Right cardiac atrium (tissue), 5 donors: ENCODE measurements at places on chromosomes 6 and 20. TPM values are rescaled to one million over a fixed set of nuclear protein-coding genes. Genes with fewer than 3 reads are reported as not detected.

GRCh38 chr20:41406353-41406752, 39.7 kb upstream of the EMILIN3 start:
- no peak for DNase-seq

GRCh38 chr6:52557389-52558265, 19.2 kb downstream of the TRAM2 start:
- DNase-seq: no peak

GRCh38 chr6:80211286-80211685, 104.8 kb downstream of the BCKDHB start:
- no peak for DNase-seq

The TGM6 gene
- not detected for polyA plus RNA-seq

GRCh38 chr6:142302421-142303175, 791 bp downstream of the ADGRG6 start:
- DNase-seq: no peak

DNA sequence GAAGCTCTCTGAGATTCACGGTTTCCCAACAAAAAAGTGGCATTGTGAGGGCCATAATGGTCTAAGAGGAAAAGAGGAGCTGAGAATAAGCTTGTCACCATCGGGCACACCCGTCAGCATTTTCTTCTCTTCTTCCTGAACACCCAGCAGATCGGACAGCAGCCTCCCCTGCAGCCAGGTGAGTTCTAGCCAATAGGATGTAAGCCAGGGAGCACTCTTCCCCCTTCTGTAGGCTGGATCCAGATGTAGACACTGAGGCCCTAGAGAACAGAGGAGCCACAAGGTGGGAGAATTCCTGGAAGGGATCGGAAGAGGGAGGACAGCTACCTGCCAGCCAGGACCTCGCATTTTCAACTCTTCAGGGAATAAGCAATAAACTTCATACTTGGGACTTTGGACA, 228.0 kb downstream of the SYNDIG1 start:
- DNase-seq: no peak

The EDN3 gene
- polyA plus RNA-seq: not detected

The CLIC5 gene
- 60.5 TPM for polyA plus RNA-seq

The PBOV1 gene
- not detected for polyA plus RNA-seq

DNA sequence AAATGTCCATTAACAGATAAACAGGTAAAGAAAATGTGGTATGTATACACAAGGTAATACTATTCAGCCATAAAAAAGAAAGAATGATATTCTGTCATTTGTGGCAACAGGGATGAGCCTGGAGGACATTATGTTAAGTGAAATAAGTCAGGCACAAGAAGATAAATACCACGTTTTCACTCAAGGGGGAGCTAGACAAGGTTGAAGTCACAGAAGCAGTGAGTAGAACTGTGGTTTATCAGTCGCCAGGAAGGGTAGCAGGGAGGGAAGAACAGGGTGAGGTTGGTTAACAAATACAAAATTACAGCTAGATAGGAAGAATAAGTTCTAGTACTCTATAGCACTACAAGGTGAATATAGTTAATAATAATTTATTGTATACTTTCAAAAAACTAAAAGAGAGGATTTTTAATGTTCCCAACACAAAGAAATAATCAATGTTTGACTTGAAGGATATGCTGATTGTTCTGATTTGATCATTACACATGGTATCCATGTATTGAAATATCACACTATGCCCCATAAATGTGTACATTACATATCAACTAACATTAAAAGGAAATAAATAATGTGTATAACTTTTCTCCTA, 21.1 kb downstream of the RTN4IP1 start:
- no peak for DNase-seq

The PXT1 gene
- 0.09 TPM for polyA plus RNA-seq

The SIM1 gene
- polyA plus RNA-seq: not detected

The KHDC1L gene
- polyA plus RNA-seq: not detected

The SOX18 gene
- 26.8 TPM for polyA plus RNA-seq

DNA sequence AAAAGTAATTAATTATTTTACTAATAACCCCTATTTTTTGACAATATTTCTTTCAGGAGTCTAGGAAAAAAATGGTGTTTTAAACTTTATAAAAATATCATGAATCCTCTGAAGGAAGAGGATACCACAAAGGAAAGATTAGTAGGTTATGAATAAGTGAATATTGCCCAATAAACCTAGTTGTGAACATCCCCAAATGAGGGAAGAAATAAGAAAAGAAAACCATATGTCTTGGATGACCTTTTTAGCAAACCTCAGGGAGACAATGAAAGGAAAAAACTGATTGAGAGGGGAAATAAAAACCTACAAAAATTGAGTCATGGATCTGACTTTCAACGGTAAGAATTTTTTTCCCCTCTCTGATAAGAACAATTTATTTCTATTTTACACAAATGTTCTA, 34.4 kb downstream of the TENT5A start:
- no peak for DNase-seq

- peak; percentile 32 for DNase-seq
Measured at GRCh38 chr20:63394920-63395455, 33.8 kb upstream of the CHRNA4 start.

The SLC22A7 gene
- not detected for polyA plus RNA-seq

DNA sequence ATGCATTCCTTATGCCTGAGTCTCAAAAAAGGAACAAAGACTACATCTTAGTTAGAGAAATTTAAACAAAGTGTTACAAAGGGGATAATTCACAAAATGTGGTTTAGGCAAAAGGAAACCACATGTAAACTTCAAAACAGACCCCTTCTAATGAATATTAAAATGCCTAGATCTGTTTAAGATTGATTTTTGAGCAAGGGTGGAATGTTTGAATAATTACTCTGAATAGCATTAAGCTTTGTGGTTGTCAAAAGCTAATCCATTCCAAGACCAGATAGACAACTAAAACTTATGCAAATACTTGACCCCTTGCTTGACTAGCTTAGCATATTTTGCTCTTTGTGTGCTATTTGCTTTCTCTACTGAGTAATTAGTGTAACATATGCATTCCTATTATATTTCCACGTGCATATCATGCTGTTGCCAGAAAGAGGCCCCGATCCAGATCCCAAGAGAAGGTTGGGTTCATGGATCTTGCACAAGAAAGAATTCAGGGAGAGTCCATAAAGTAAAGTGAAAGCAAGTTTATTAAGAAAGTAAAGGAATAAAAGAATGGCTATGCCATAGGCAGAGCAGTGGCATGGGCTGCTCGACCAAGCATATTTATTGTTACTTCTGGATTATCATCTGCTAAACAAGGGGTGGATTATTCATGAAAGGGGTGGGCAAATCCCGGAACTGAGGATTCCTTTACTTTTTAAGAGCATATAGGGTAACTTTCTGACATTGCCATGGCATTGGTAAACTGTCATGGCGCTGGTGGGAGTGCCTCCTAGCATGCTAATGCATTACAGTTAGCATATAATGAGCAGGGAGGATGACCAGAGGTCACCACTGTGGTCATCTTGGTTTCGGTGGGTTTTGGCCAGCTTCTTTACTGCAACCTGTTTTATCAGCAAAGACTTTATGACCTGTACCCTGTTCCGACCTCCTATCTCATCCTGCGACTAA, 1193.4 kb upstream of the EYS start:
- no peak for DNase-seq

The EYS gene
- 0.02 TPM for polyA plus RNA-seq

GRCh38 chr20:51702556-51702955, 65.6 kb downstream of the ATP9A start:
- no peak for DNase-seq

GRCh38 chr6:27374824-27375612, 13.5 kb upstream of the ZNF391 start:
- DNase-seq: peak; percentile 92

GRCh38 chr6:70379473-70380013, 33.8 kb upstream of the FAM135A start:
- no peak for DNase-seq

- no peak for DNase-seq
Measured at GRCh38 chr6:47630587-47630986, 67.8 kb upstream of the ADGRF4 start.

DNA sequence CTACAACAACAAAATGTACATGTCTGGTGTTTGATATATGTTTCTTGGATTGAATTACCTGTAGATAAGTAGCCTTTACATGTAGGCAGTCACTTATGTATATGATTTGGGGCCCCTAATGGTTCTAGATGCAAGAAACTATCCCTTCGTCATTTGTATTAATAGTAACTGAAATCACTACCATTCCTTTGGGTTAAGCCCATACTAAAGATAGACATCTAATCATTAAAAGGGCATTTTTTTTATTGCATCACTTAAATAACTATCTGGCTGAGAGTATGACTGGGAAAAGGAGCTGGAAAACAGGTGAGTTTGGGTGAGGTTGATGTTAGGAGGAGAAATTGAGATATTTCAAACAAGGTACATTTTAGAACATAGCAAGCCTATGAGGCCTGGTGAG, 213.5 kb upstream of the PLN start:
- DNase-seq: no peak

DNA sequence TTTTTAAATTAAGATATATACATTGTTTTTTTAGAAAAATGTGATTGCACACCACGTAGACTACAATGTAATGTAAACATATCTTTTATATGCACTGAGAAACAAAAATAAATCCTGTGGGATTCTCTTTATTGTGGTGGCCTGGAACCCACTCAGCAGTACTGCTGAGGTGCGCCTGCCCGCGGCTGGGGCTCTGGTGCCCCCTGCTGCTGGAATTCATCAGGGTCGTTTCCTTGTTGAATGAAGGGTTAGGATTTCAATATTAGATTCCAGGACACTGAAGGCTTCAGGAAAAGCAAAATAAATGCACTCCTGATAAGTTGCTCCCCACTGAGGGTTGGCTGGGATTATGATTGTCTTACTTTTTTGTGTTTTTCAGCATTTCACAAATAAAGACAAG, 175.8 kb upstream of the GGTLC1 start:
- no peak for DNase-seq

DNA sequence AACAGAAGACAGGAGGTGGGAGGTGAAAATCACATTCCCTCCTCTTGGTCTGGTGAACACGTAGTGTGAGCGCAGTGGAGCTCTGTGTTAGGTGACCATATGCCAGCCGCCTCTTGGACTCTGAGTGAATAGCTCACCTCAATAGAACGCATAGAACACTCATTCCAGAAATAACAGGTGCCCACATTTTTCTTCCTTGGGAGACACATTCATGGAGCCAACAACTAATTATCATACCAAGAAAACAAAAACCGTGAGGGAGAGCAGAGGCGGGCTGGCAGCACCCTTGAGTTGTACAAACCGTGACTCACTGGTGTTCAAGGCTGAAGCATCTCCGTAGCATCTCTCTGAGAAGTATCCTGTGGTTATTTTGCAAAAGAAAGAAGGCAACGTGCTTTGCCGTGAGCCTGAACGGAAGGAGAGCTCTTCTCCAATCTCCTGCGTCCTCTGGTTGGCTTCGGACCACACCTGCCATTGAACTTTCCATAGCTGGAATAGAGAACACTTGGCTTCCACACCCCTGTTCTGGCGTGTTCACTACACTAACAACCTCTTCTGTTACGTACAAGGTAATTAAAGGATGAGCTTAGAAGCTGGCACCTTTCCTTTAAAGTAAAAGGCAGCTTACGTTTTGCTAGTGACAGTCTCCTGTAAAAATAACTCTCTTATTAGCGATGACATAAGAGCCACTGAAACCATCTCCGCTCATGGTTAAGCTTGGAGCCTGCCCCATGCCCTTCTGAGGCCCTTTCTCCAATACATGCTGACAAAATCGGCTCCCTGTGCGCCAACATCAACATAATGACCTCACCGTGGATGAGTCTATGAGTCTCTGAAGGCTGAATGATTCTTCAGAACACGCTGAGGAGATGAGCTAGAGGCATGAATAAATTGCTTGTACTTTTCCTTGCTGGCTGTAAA, 30.2 kb upstream of the SGK1 start:
- DNase-seq: no peak

DNA sequence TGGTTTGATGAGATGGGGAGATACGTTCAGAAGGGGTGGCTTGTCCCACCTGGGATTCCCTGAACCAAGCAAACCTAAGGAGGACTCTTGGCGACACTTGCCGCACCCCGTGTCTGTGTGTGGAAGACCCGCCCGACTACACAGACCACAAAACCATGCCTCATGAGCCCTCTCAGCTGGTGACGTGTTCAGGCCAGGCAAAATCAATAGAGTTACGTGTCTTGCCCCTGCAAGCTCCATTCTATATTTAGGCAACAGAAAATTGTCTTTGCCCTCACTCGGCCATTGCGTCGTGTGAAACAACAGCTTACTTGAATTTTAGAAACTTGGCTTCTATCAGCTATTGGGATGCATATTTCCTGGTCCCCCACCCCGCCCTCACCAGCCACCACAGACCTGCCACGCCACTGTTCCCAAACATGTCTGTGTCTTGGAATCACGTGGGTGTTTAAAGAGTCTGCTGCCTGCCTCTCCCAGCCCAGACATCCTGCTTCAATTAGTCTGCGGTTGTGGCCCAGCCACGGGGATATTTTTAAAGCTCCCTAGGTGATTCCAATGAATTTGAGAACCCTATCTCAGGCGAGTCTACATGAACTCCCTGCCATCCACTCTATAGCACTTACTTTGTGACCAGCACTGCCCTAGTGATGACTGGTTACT, 279.2 kb upstream of the EXOC2 start:
- DNase-seq: no peak

GRCh38 chr6:158707120-158707820, 57.4 kb downstream of the SYTL3 start:
- peak; percentile 39 for DNase-seq

GRCh38 chr6:16354692-16355091, 116.3 kb downstream of the GMPR start:
- no peak for DNase-seq

DNA sequence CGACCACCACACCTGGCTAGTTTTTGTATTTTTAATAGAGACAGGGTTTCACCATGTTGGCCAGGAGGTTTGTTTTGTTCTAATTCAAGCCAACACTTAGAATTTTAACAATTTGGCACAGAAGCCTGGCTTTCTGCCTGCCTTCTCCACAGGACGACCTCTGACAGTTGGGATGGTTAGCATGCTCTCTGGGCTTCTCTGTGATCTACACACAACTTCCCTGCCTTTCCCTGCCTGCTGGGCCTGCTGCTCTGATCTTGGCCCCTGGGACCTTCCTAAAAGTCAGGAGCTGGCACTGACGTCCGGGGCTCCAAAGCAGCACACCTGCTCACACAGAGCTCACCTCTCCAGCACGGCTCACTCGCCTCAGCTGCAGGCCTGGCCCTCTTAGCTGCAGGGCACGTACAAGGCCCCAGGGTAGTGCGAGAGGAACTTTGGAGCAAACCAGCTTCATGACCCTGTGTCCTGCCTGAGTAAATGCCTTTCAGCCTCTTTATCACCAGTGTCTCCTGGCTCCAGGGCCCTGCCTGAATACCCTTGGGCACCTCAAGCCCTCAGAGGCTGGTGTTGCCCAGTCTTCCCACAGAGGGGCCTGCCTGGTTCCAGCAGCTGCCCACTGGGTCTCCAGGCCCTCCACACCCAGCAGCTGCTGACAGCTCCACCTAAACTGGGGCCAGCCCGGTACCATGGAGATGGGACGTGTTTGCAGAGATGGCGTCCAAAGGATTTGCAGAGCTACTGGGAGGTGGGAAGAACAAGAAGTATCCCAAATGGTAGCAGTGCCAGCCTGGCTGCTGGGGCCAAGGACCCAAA, 96.0 kb downstream of the PSMB1 start:
- no peak for DNase-seq
